Ecto neural progenitor cell (in vitro differentiated cells): ENCODE measurements at places on chromosomes 1 and 21.

GRCh38 chr21:35933466-35933865 is 126.9 kb downstream of the SETD4 start:
- DNase-seq = no peak

- no peak for DNase-seq
These were observed 13.6 kb downstream of the OXCT2 start for GRCh38 chr1:39757501-39757900.

DNA sequence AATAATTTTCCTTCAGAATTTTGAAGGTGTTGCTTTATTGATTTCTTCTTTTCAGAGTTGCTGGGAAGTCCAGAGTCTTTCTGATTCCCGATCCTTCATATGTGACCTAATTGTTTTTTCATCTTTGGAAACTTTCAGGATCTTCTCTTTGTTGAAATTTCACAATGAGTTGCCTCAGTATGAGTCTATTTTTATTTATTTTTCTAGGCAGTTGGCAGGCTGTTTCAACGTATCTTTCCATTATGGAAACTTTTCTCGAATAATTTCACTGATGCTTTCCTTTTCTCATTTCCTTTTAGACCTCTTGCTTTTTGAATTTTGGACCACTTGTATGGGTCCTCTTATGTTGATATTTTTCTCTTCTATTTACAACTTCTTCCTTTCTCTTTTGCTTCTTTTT is 354.3 kb downstream of the TGFB2 start:
- DNase-seq = no peak

- peak; percentile 84 for DNase-seq
These were observed 57.5 kb downstream of the BCL9 start for GRCh38 chr1:147598621-147599361.

DNA sequence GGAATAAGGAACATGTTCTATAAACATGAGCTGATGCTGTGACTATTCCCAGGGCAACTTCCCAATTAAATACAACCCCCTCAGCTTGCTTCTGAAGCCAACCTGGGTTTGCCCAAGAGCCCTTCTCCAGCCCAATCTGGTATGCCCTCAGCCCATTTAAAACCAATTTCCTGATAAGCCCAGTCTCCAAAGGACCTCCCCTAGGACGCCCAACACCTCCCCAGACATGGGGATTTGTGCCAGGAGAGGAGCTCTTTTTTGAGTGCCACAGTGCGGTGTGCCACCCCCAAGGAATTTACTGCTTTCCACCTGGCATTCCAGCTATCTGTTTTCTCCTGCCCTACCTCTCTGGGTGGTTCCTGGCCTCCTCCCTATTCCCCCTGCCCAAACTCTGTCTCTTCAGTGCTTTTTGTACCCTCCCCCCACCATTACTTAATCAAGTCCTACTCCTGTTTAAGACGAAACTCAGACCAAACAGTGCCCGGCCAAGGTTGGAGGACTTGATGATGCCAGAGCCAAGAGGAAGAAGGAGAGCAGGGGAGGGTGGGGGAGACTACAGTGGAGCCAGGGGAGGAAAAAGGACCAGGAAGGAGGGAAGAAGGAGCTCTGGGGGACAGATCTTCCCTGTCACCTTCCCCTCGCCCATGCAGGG is 11.4 kb upstream of the EFNA1 start:
- DNase-seq = no peak

- no peak for DNase-seq
These were observed 11.9 kb downstream of the LHX4 start for GRCh38 chr1:180241716-180242544.

- DNase-seq = no peak
These were observed 1156.6 kb downstream of the PLA2G4A start for GRCh38 chr1:187985145-187985896.

DNA sequence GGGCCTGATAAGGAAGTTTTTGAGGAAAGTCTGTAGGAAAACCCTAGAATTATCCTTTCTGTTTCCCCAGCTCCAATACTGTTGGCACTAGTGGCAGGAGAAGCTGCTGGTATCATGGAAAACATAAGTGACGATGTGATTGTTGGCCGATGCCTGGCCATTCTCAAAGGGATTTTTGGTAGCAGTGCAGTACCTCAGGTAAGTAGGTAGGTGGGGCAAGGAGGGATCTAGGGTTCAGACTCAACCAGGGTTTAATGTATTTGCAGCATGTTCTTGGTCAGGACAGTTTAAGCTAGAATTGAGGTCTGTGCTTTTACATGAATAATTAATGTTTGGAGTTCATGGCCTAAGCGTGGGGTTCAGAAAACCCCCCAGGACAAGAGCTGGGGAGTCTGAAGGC is 62.1 kb downstream of the KDM1A start:
- no peak for DNase-seq

- DNase-seq = no peak
These were observed 46.0 kb upstream of the CNTN2 start for GRCh38 chr1:204996981-204997380.

DNA sequence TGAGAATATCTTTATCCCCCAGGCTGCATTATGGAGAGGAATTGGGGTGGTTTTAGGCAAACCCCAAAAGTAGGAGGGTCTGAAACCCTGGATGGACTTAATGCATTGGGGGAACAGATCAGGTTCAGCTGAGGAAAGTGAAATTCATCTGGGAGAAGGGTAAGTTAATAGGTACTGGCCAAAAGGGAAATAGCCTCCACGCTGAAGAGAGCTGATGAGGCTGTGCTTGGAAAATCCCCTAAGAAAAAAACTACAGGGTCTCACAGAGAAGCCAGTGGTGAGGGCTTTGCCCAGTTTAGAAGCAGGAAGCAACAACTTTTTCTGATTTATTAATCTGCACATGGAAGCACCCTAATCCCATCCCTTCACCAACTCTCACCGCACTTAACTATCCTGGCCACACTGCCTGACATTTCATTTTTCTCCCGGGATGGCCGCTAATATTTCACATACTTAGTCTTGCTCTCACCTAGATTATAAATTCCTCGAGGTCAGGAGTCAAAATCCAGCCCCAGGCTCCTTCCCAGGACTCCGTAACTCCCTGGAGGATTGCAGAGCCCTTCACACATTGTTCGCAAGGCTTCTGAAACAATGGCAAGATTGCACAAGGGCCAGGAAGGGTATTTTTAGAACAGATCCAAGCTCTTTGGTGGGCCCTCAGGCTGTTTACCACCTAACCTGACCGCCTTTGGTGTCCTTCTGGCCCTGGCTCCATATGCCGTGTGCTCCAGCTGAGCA is 60.9 kb upstream of the TARBP1 start:
- no peak for DNase-seq

DNA sequence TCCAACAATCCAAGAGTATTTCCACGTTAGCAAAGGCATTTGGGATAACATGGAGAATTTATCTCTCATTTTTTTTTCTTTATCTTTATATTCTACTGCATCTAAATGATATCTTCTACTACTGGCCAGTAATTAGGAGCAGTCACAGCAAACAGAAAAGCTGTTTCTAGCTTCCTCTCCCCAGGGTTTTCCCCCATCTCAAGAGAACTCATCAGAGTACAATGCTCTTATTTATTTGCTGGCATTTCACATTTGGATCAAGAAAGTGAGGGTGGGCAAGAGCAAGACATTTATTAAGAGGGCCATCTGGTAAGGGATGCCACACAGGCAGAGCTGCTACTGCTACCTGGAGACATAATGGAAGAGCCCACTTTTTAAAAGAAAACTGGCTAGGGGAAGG is 368.2 kb downstream of the USH2A start:
- DNase-seq = no peak

DNA sequence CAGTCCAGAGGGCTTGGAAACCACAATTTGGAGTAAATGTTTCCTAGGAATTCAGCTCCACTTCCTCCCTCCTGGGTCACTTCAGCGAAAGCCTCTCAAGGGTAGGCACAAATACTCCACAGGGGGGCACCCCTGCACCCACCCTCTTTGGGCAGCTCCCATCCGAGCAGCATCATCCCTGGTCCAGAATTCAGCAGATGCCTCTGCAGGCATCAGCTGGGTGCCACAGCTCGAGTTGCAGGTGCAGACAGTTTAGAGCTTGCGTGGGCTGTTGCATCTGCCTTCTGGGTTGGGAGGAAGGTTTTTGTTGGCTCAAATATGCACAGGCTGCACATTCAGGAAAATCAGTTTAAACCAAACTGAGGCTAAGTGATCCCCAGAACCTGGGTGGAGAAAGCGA is 25.0 kb downstream of the KANK4 start:
- DNase-seq = no peak

DNA sequence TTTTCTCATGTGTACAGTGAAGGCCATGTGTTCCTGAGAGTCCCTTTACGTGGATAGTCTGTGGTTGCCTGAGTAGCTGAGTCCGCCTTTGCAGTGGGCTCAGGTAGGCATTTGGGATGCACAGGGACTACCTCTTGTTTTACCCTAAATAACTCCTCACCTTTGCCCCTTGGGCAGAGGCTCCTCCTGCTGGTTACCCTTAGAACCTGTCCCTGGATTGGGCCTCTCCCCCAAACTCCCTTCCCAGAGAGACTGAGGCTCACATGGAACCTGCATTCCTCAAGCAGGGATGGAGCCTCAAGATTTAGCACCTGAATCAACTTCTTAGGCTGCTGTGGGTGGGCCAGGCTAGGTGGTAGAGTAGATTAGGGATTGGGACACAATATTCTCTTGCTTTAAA is 111.7 kb downstream of the FOXD2 start:
- DNase-seq = no peak

DNA sequence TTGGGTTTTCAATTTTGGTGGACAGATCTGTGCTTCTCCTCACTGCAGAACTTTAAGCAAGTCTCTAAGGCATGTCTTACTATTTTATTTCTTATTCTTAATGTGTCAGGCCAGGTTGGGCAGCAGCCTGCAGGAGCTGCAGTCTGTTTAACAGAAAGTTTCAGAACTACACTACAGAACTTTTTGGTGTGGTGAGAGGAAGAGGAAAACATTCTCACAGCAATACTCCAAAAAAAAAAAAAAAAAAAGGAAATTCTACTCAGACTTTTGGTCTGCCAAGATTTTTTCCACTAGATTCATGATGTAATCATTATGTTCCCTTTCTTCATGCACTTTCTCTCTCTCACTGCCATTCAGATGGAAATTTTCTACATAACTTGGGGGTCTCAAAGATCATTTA is 255.2 kb downstream of the COL11A1 start:
- DNase-seq = no peak
